ENCODE measurements at places on chromosomes 4 and X. TPM values are rescaled to one million over a fixed set of nuclear protein-coding genes. Genes with fewer than 3 reads are reported as not detected.

GSX2 gene
- not detected for total RNA-seq

CCNG2 gene
- total RNA-seq = 89.3 TPM

- H3K27me3 ChIP-seq = no peaks in the 10 kb centered on the region
- H3K27ac ChIP-seq = peak overlapping the region; percentile 74
- peaks cover 31% of the 10 kb centered on the region for H3K4me1 ChIP-seq
- no peak overlapping the region for H3K4me3 ChIP-seq
- no peaks in the 10 kb centered on the region for H3K36me3 ChIP-seq
Observed at GRCh38 chrX:39309721-39310152, 508.5 kb downstream of the MID1IP1 start.

GRCh38 chr4:11073621-11074051 lies 355.1 kb downstream of the HS3ST1 start:
- no peak overlapping the region for H3K4me3 ChIP-seq
- no peak for DNase-seq
- H3K27me3 ChIP-seq = no peaks in the 10 kb centered on the region
- H3K27ac ChIP-seq = peak overlapping the region; percentile 44
- peaks cover 19% of the 10 kb centered on the region for H3K4me1 ChIP-seq

TMEM128 gene
- 25.6 TPM for total RNA-seq

All from mesothelial cell of epicardium (in vitro differentiated cells).